Stimulated activated CD8-positive, alpha-beta memory T cell treated with anti-CD3 and anti-CD28 coated beads, Interleukin-4, amount 100 ng/mL, for 4 hours (primary cell): ENCODE measurements at places on chromosomes 1 and 21.
A peak's percentile ranks its signal among the peaks of the same experiment; 100 is the strongest.

GRCh38 chr1:3050603-3051002, 18.4 kb upstream of the PRDM16 start:
- DNase-seq: no peak

- DNase-seq: no peak
Measured at GRCh38 chr1:114558544-114558943, 22.9 kb downstream of the BCAS2 start.

DNA sequence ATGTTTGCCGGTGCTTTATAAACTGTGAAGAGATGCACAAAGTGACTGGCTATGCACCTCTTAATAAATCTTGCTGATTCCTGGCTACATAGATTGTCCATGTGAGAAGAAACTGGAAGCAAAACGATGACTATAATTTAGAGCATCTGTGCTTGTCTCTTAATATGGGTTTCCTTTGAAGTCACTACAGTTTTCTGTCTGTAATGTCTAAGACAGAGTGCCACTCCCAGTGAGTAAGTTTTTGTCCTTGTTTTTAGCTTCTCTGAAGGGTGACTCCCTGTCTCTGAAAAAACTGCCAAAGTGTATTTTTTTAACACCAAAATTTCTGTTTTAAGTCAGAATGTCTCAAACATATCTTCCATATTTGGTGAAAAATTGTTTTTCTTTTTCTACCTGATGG, 175.1 kb downstream of the FASLG start:
- DNase-seq: no peak

DNA sequence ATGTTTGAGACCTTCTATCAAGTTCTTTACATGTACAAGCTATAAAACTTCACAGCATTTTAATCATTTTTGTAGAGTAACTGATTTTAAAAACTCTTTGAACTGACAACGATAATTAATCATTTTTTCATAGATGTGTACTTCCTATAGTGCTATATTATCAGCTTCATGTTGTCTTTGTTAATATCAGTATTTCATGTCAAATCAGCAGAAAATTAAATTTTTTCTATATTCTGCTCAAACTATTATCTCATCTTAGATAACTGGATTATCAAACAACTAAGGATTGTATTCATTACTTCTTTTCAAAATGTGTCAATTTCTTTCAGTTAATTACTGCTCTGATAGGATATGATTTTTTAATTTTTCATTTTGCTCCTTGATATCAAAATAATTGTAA, 214.6 kb upstream of the RGS18 start:
- no peak for DNase-seq

DNA sequence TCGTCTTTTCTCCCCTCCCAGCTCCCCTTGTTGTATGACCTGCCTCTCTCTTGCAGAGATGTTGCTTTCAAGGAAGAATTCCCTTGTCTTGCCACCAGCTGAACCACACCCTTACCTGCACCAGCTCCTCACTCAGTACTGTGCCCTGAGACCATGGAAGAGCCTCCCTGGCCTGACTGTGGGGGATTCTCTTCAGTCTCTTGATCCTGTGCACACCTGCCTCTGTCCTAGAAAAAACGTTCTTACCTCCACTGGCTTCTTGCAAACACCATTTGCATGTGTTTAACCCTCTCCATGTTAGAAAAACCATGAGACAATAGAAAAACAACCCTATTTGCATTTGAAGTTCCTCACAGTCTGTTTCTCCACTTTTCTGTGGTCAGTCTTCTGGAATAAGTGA, 43.3 kb upstream of the FCRL4 start:
- no peak for DNase-seq

GRCh38 chr1:182709225-182709764, 24.9 kb upstream of the RGS8 start:
- no peak for DNase-seq

GRCh38 chr1:212162635-212163034, 122.6 kb upstream of the PPP2R5A start:
- DNase-seq: peak; percentile 2

GRCh38 chr1:54413732-54414131, 7.5 kb upstream of the SSBP3 start:
- DNase-seq: no peak

- no peak for DNase-seq
Measured at GRCh38 chr1:65469126-65469888, 48.8 kb downstream of the LEPR start.

DNA sequence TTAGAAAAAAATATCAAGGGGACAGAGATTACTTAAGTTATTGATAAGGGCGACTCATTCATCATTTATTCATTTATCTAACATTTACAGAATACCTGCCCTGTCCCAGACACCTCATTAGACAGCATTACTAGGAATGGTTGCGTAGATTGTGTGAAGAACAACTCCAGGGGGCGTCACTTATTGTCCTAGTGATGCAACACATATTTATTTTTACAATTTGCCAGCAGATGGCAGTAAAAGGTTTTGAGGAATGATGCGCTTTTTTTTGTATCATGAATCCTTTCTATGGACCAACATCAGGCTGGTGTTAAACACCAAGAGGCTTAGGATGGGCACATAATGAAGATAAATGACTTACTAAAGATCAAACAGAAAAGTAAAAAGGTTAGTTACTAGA, 5.5 kb downstream of the NCAM2 start:
- DNase-seq: no peak

DNA sequence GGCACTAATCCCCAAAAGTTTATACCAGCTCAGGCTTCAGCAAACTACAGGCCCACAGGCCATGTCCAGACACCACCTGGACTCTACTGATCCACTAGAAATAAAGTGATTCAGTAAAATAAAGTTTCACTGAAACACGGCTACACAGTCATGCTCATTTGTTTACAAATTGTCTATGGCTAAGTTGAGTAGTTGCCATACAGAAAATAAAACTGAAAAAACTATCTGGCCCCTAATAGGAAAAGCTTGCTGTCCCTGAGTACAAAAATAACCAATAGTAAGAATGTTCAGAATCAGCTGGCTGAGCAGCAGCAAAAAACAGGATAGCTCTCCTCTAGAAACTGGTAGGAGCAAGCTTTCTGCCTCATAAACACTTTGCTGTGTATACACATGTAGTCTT, 221.5 kb downstream of the RERE start:
- no peak for DNase-seq

- DNase-seq: no peak
Measured at GRCh38 chr1:163933437-163933836, 611.7 kb downstream of the NUF2 start.

DNA sequence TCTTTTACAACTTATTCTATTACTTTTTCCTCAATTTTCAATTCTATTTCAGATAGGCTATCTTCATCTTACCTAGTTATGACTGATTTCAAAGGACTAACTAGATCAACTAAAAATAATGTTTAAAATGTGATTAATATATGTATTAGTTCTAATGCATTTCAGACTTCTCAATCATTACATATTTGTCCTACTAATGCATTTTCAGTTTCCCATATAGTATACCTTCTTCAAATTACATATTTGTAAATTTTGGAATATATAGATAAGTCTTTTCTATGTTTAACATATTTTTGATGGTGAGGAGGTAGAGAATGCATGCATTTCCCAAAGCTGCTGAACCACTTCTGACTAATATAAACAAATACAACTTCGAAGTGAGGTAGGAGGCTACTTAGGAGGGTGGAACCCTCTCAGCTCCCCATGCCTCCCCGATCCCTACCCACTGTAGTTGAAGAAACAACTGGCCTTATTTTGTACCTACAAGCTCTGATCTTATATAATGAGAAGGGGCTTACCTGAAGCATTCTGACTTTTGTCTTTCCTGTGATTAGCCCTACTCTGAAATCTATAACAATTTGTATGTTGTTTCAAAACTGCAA, 1.7 kb downstream of the TRMT1L start:
- no peak for DNase-seq

GRCh38 chr1:27589441-27589840, 14.5 kb downstream of the AHDC1 start:
- DNase-seq: no peak

- no peak for DNase-seq
Measured at GRCh38 chr1:3551711-3552110, 59.6 kb downstream of the MEGF6 start.

- no peak for DNase-seq
Measured at GRCh38 chr1:169824153-169824552, 29.4 kb upstream of the METTL18 start.

DNA sequence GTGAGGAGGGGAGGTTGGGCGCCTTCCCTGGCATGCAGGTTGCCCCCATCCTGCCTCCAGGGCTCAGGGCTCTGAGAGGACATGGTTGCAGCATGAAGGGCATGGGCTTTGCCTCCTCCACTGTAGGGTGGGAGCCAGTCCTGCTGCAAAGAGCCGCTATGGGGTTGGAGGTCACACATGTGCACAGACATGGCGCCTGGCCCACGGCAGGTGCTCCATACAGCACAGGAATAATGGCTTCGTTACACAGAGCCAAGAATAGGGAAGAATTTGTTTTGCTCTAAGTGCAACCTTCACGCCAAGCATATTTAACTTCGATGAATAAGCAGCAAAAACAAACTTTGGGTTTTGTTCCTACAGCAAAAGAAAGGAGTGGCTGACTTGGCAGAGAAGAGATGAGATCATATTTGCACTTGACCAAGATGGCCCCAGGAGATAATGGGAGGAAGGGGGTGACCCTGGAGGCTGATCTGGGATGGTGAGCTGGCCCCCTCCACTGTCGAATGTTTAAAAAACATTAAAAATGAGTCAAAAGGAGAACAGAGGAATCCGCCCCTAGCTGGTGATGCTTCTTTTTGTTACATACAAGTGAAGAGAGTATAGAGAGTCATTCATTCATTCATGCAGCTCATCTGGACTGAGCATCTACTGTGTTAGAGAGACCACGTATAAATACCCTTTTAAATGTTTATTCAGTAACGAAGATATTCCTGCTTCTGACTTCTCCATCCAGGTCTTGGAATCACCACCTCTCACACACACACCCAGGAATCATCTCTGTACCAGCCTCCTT, 12.4 kb upstream of the C2CD2 start:
- no peak for DNase-seq

GRCh38 chr1:244030481-244031040, 20.5 kb upstream of the ZBTB18 start:
- DNase-seq: no peak

DNA sequence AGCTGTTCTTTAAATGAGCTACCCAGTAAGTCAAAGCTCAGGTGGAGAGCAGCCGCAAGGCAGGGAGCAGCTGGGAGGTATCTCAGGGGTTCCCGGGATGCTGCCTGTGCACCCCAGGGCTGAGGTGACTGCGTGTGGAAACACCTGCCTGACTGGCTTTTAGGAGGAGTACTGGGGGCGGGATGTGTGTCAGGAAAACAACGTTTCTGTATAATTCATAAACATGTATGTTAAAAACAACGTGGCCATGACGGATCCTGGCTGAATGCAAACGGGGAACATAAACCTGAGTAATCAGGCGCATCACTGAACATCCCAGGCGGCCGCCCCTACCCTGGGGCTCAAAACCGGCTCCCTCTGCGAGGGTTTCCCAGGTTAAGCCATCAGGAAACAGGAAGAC, 1.5 kb downstream of the C1orf159 start:
- no peak for DNase-seq

GRCh38 chr1:186806477-186806876, 22.3 kb upstream of the PLA2G4A start:
- DNase-seq: no peak

DNA sequence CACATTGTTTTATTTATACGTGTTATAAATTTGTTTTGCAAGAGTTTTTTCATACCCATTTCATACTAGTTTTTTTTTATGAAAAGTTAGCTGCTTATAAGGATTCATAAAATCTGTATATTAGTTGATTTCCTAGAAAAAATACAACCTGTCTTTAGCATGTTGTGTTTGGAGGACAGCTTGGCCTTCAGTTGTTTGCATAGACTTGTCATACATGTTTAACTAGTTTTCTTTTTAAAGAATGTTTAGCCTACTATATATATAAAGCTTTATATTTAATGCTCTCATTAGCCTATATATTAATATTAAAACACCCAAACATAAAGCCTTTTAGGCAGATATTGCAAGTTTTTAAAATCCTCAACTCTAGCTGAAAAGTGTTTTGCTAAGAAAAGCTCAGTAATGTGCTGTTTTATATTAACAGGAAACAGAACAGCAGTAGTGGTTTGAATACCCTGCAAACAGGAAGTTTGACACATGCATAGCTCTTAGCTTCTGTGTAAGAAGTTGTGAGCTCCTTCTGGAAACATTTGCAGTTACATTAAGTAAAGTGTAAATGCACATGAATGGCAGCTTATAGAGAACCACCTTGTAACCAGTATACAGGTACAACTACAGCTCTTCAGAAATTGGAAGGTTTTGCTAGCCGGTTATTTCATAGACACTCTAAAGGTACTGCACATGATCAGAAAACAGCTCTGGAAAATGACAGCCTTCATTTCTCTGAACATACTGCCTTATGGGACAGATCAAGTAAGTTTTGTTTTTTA, at the start of gene PRKACB:
TSS of gene PRKACB (plus strand) at position 476 of the 770 bp plus-strand sequence. CDS start at position 567, 91 bp downstream.
- no peak for DNase-seq

DNA sequence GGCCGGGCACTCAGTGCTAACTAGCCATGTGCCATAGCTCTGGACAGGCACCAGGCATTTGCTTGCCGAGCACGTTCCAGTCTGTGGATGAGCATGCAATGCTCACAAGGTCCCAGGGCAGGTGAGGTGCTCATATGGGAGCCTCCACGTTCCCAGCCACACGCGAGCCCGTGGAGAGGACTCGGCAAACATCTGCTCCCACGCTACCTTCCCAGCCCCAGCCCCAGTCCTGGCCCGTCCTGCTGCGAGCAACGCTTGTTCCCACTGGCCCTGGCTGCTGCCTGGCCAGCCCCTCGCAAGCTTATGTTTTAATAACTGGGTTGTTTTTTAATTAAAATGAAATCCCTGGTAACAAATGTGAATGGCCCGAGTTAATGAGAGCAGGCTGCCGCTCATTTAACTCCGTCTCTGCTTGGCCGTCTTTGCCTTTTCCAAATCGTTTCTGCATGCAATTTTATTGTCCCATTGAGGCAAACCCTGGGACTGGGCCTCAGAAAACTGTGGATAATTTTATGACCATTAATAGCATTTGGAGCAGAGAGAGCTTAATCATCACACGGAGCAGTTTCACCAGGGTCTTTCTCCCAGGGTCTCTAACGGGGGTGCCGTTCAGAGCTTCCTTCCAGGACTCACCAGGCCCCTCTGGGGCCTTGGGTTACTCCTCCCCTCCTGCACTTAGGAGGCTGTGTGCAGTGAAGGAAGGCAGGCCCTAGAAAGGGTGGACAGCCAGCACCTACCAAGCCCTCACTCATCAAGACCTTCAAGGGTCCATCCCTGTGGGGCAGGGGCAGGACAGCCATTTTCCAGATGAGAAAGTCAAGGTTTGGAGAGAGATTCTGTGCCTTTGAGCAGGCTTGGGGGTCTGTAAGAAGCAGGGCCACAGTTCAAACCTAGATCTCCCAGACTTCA, 136.8 kb downstream of the GLIS1 start:
- DNase-seq: no peak

- no peak for DNase-seq
Measured at GRCh38 chr1:20603504-20604464, 14.9 kb downstream of the CDA start.

DNA sequence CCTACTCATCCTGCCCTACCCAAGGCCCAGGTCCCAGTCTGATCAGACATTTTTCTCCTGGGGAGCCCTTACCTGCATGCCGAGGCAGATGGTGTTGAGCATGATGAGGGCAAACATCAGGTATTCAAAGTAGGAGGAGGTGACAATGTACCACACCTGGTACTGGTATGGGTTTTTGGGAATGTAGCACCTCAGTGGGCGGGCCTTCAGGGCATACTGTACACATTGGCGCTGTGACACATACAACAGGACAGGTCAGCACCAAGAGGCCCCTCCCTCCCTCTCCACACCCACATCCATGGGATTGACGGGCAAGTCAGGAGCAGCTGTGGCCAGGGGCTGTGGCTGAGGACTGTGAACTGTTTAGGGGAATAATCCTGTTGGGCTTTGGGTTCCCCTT, 37.1 kb upstream of the KIF21B start:
- no peak for DNase-seq
